ENCODE measurements at places on chromosomes 12 and 14. TPM values are rescaled to one million over a fixed set of nuclear protein-coding genes. Genes with fewer than 3 reads are reported as not detected.

- H3K27me3 ChIP-seq, result no peaks in the 10 kb centered on the region
- H3K4me1 ChIP-seq, result no peaks in the 10 kb centered on the region
- no peaks in the 10 kb centered on the region for H3K36me3 ChIP-seq
- DNase-seq, result no peak
Observed at GRCh38 chr14:102528431-102529170, 19.0 kb upstream of the ANKRD9 start.

The KRT73 gene
- total RNA-seq, result not detected

DNA sequence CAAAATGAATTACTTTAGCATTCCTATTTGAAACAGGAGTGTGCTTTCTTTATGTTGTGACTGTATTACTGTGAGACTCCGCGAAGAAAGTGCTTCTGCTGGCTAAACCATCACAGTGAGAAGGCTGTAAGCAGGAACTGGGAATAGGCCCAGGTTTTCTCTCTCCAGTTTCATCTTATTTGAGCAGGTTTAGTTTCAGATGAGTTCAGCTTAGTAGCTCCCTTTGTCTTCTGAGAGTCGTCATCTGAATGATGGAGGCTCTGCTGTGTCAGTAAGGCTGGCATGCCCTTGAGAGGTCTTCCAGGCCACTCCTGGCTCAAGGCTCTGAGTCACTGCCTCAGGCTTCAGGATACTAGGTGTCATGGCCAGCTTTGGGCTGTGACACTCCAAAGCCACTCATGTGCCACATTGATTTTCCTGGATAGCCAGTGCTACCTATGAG lies 205.6 kb upstream of the RGS6 start:
- DNase-seq, result peak; percentile 24
- no peaks in the 10 kb centered on the region for H3K4me1 ChIP-seq
- no peak overlapping the region for H3K4me3 ChIP-seq

- no peak overlapping the region for H3K4me3 ChIP-seq
- H3K27me3 ChIP-seq, result no peaks in the 10 kb centered on the region
- H3K27ac ChIP-seq, result no peak overlapping the region
- no peaks in the 10 kb centered on the region for H3K36me3 ChIP-seq
Observed at GRCh38 chr14:28468191-28469151, 298.1 kb upstream of the FOXG1 start.

Measured in uterus (tissue), 4 donors.